ENCODE measurements at places on chromosomes 12 and 14.

DNA sequence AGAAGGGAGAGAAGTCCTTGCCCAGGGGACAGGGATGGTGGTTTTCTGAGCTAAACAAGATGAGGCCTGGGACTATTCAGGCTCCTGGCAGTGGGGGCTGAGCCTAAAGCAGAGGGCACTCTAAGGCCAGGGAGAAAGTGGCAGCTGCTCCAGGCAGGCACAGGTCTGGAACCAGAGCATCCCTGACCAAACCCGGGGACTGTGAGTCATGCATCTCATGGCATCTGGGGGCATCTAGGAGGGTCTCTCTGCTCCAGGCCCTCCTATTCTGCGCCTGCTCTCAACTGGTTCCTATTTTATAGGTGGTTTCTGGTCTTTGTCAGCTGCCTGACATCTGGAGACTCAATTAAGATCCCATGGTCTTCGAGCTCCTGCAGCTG is 11.6 kb downstream of the KRT7 start:
- DNase-seq: no peak

GRCh38 chr12:112443916-112444315 is 25.2 kb downstream of the PTPN11 start:
- no peak for DNase-seq

DNA sequence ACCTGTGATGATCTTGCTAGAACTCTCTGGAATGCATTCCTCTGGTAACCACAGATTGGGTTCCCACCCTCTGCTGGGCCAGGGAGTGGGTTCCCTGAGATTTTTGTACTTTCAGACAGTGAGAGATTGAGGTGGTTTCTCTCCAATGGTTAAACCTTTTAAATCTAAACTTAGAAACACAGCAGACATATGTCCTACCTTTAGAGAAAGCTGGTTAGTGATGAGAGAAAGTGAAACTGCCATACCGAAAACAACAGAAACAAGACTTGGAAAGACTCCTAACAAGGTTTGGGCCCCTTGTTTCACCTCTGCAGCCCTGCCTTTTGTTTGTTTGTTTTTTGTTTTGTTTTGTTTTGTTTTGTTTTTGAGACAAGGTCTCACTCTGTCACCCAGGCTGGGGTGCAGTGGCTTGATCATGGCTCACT is 9.7 kb upstream of the SGPP1 start:
- DNase-seq: no peak

GRCh38 chr12:19576506-19577280 is 137.4 kb downstream of the AEBP2 start:
- DNase-seq: no peak

DNA sequence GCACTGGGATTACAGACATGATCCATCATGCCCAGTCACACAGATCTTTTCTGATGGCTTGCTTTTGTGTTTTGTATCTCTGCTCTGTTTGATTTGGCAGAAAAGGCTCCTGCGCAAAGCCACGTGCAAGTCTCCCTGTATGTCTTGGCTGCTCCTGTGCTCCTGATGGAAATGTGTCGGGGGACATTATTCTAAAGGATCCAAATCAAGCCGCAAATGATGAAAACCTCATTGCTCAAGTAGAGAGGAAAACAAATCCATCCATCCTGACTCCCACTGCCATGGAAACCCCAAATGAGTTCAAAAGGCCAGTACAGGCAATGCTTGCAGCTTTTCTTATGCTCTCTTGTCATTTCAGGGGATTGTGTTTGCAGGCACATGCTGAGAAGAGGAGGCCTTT is 93.8 kb downstream of the NDUFA12 start:
- no peak for DNase-seq

GRCh38 chr12:109356577-109356976 is 8.9 kb downstream of the MYO1H start:
- no peak for DNase-seq

- DNase-seq: no peak
Observed at GRCh38 chr12:47698055-47698454, 7.8 kb downstream of the RPAP3 start.

- DNase-seq: no peak
Observed at GRCh38 chr14:96581902-96582301, 79.7 kb downstream of the PAPOLA start.

GRCh38 chr12:115407036-115407435 is 723.1 kb upstream of the TBX3 start:
- no peak for DNase-seq

GRCh38 chr12:6751767-6752166 is 1.2 kb downstream of the MLF2 start:
- no peak for DNase-seq

DNA sequence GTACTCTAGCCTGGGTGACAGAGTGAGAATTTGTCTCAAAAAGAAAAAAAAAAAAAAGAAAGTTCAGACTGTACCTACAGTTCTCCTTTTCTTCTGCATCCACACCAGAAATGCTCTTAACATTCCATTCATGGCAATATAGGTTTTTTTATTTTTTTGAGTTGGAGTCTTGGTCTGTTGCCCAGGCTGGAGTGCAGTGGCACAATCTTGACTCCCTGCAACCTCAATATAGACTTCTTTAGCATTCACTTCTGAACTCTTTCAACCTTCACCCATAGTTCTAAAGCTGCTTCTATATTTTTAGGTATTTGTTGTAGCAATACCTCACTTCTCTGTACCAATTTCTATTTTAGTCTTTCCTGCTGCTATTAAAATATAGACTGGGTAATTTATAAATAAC is 1095.7 kb downstream of the FLRT2 start:
- DNase-seq: no peak

- no peak for DNase-seq
Observed at GRCh38 chr12:48977290-48978281, 536 bp upstream of the WNT1 start.

- no peak for DNase-seq
Observed at GRCh38 chr14:54342806-54343205, 54.0 kb upstream of the CDKN3 start.

GRCh38 chr12:90741611-90742010 is 213.4 kb downstream of the CCER1 start:
- no peak for DNase-seq

DNA sequence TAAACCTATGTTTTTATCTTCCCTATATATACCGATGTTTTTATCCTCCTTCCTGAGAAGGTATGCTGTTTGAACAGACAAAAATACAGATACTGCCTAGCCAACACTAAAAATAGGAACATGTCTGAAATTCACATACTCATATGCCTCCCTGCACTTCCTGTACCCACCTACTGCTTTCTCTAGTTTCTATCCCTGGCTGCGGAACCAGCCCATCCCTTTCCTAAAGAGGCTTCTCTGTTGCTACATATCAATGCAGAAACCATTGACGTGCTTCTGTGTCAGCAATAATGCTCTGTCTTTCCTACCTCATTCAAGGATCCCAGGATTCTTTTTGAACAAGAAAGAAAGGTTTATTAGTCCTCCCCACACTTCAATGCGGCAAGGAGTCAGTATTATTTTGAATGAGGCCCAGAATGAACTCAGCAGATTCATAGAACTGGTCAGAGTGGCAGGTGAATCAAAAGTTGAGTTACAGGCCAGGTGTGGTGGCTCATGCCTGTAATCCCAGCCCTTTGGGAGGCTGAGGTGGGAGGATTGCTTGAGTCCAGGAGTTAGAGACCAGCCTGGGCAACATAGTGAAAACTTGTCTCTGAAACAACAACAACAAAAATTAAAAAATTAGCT is 67.8 kb upstream of the NAP1L1 start:
- DNase-seq: no peak

DNA sequence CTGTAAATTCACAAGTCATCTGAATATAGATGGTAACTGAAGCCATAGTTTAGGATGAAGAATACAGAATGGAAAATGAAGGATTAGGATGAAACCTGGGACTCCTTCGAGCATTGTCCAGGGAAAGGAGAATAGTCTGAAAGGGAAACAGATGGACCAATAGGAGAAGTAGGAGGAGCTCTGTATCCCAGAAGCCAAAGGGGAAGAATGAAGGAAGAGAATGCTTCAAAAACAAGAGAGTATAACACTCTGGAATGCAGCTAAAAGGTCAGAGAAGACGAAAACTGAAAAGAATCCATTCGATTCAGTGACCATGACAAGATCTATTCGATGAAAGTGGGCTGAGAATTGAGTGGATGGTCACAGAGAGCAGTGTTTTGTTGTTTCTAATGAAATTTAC is 1.0 kb downstream of the GMFB start:
- DNase-seq: no peak

DNA sequence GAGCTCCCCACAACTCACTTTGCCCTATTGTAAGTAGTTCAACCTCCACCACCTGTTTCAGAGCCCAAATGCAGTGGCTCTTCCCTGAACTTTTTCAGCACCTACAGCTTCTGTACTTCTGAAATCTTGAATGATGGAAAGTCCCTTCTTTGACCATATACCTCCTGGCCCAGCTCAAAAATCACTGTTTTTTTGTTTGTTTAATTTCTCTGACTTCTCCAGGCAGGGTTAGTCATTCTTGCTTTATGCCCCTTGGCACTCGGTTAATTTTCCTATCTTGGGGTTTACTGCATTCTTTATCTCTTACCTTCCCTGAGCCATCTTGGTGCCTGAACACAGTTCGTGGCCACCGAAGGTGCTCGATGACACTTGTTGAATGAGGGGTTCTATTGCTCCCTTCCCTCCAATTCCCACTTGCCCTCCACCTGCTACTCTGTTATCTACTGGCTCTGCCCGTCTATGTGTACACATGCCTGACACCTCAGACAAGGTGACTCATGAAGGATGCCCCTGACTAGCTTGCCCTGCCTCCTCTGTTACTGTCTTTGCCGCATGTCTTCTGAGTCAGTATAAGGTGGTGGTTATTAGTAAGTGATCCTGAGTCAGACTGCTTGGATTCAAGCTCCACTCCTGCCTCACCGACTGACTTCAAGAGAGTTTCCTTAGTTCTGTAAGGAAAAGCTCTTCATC is 4.4 kb downstream of the AMHR2 start:
- DNase-seq: no peak

DNA sequence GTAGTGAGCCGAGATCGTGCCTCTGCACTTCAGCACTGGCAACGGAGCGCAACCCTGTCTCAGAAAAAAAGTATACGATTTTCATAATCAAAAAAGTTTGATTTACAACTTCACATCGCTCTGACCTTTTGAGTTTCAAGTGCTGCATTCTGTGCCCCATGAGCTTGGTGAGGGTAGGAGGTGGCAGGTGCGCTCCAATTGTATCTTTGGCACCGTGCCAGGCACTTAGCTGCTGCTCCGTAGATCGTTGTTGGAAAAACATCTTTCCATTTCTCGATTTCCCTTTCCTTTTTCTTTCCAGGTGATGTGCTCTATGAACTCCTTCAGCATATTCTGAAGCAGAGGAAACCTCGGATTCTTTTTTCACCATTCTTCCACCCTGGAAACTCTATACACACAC is 203.7 kb downstream of the ETV6 start:
- no peak for DNase-seq

DNA sequence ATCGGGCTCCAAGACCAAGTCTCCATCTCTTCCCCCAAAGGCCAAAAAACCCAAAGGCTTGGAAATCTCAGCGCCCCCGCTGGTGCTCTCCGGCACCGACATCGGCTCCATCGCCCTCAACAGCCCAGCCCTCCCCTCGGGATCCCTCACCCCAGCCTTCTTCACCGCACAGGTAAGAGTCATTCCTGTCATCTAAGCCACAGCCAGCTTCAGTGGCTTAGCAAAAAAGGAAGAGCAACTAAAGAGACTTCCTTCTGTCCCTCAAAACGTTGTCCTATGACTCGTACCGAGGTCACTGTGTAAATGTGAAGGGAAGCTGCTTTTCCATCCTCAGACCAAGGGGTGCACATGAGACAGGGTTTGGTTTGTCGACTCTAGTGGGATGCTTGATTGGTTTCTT is 53.4 kb downstream of the ELK3 start:
- DNase-seq: no peak

DNA sequence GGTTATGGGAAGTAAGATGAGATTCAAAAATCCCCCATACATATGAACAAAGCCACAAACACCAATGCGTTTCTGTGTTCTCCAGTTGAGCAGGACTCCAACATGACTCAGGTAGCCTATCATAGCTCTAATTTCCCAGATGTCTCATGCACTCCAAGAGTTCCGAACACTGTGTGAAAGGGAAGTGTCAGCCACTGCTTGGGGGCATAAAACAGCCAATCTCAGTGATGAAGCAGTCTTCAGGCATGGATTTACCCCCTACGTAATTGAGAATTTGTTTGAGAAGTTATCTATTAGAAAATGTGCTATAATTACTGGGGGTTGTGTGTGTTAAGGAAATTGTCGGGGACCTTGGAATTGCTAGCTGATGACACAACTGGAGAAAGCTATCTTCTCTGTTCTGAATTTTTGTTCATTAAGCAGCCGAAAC is 153.9 kb upstream of the AVPR1A start:
- no peak for DNase-seq

DNA sequence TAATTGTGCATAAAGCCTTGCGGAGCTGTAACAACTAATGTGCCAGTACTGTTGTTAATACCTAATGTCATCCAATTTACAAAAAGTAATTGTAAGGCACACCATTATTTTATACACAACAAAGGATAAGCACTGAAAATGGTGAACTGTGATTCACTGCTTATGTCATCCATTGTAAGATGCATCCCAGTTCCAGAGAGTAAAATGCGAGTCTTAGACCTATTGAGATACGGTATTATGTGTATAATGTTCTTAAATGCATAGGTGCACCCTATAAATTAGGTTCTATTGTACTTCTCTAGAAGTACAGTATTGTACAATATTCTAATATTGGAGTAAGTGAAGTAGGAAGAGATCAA is 406 bp downstream of the PARP2 start:
- no peak for DNase-seq

DNA sequence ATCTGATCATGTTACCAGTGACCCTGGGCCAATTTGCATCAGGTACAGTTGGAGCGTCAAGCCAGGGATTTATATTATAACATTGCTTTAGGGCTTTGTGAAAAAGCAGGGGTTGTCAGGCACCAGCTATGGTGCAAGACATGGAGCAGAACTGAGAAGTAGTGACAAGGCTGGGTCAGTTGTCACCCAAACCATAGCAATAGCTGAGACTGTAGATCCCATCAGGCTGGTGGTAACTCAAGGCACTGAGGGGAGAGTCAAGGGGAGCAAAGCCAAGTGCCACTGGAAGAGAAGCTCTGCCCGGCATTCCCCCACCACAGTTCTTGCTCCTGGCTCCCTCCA is 16.9 kb downstream of the BCL2L14 start:
- DNase-seq: no peak

DNA sequence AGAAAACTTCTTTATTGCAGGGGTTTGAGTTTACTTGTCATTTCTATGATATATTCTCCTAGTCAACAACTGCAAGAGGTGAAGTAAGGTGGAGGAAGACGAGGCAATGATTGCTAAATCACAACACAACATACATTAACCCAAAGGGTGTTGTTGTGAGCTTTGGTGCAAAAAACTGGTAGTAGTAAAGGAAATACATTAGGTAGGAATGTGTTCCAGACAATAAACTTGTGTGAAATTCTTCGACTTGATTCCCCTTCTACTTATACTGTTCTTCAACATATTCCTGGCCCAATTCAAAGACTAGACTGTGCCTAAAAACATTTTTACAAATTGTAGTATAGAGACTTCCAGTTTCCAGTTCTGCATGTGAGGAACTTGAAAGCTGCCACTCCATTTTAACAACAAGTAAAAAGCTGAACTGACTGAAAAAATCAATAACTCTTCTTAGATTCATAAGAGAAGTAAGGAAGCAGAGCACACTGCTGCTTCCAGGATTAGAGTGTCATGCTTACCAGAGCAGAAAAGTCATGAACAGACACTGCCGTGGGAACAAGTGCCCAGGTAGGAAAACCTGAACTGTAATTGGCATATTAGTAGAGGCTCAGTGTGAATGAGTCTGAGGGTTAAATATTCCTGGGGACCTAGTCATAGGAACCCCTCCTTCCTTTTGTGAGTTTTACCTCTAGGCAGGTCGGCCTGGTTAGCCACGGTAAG is 22.2 kb downstream of the COX8C start:
- DNase-seq: no peak

Measured in midbrain (tissue), 1 donor.